ENCODE measurements at places on chromosomes 3 and 15.

DNA sequence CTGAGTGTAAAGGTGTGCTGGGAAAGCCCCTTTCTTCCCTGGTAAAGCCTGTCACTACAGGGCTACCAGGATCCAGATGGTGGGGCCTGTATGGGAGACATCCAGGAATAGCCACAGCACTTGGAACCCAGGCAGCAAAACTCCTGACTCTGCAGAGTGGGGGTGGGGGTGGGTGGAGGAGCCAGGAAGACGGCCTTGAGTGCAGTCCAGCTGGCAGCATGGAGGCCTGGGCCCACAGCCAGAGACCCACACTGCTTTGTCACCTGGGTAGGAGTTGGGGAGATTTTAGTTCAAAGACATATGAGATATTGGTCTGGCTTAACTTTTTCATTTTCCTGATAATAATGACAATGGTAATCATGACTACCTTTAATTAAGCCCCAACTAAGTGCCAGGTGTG lies 116.7 kb upstream of the MRPS22 start:
- no peak for DNase-seq

GRCh38 chr3:184004476-184004875 lies 13.2 kb downstream of the ABCC5 start:
- DNase-seq = no peak

GRCh38 chr3:150538324-150539208 lies 7.7 kb downstream of the SERP1 start:
- DNase-seq = no peak

DNA sequence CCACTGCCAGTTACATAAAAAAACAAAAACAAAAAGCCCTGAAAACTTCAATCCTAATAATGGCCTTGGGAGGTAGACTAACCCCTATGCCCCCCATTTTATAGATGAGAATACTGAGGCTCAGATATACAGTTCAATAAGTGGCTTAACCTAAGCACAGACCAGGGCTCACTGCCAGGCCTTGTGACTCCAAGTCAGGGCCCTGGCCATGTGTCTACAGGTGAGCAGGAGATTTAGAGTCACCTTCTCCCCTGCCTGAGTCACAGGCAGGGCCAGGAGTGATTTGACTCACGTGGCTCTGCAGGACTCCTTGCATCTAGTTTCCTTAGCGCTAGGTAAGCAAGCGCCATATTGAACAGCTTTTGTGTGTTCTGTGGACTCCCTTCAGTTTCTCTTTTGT lies 98.6 kb upstream of the ETV5 start:
- DNase-seq = no peak
